ENCODE measurements at places on chromosomes 3 and 15.

- no peak for DNase-seq
These were observed 12.9 kb downstream of the FBN1 start for GRCh38 chr15:48632651-48633050.

DNA sequence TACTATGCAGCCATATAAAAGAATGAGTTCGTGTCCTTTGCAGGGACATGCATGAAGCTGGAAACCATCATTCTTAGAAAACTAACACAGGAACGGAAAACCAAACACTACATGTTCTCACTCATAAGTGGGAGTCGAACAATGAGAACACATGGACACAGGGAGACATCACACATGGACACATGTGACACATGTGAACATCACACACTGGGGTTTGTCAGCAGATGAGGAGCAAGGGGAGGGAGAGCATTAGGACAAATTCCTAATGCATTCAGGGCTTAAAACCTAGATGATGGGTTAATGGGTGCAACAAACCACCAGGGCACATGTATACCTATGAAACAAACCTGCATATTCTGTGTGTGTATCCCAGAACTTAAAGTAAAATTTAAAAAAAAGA, 408.0 kb downstream of the EPHB1 start:
- no peak for DNase-seq

DNA sequence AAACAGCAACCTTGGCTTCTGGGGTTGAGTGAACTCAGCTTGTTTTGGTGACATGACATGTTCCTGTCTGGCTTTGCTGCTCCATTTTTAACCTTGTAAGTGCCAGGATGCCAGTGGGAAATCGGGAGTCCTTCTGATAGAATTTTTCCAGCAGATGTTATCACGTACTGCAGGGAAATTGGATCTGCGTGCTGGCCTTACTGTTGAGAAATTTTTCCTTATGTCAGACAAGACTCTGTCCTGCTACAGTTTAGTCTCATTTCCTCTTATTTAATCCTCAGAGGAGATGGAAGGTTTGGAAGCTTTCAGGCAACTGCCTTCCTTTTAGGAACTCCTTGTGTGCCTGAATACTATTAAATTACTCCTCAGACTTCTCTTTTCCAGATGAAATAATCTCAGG, 80.6 kb downstream of the PGPEP1L start:
- no peak for DNase-seq

GRCh38 chr3:149634573-149634972, 23.3 kb downstream of the WWTR1 start:
- no peak for DNase-seq

GRCh38 chr3:186255703-186256331, 106.2 kb downstream of the DGKG start:
- no peak for DNase-seq

GRCh38 chr3:101281521-101282030, 38.8 kb downstream of the IMPG2 start:
- DNase-seq = no peak

DNA sequence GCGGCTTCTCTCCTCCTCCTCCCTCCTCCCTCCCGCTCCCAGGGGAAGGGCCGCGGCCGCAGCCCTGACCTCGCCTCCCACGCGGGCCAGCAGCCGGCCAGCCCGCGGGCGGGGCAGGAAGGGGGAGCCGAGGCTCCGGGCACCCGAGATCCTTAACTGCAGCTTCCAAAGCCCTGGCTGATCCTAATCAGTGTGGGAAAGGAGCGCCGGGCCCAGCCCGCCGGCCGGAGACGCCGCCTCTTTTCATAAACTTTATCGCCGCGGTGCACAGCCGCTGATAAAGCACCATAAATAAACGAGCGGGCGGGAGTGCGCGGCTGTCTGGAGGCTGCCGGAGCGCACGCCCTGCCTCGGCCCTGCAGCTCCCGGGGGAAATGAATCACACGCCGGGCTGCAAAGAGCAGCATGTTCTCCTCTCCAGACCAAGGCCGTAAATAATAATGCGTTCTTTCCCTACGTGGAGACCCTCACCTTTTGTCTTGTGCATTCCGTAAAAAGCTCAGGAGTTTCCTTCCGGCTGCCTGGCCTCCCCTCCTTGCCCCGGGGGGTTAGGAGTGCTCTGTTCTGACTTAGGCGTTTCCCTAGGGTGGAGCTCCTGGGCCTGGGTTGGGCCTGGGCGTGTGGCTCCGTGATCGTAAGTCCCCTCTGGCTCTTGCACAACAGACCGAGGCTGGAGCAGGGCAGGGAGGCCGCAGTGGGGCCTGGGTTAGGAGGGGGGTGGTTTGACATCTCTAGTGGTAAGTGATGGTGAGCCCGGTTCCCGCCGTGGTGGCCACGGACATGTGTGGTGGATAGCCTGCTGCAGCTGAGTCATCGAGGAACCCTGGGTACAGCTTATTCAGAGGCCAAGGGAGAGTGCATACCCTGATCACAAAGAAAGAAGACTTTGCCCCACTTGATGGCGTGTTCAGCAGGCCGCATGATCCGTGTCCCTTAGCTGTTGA, 132.6 kb upstream of the HES1 start:
- DNase-seq = peak; percentile 70

DNA sequence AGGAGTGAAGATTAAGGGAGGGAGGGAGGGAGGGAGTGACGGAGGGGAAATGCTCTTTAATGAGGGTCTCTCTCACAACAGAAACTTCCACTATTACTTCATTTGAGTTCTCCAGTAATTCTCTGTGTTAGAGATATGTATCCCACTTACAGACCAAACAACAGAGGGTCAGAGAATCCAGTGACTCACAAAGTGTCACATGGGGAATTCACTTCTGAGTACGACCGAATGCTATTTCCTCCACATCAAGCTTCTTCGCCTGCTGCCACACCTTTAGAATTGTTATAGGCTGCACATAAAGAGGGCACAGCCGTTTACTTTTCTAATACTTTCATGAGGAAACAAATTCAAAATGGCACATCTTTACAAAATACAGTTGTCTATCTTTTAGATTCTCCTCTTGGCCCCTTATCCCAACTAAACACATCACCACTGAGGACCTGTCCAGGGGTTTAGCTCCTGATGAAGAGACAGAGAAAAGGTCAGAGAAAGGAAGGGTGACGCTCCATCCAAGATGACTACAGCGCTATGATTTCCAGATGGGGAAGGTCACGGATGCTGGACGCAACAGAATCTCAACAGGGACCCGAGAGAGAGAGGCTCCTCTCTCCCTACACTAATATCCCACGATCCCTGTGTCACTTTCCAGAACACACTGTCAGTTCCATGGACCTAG, 119.0 kb downstream of the XXYLT1 start:
- DNase-seq = no peak

DNA sequence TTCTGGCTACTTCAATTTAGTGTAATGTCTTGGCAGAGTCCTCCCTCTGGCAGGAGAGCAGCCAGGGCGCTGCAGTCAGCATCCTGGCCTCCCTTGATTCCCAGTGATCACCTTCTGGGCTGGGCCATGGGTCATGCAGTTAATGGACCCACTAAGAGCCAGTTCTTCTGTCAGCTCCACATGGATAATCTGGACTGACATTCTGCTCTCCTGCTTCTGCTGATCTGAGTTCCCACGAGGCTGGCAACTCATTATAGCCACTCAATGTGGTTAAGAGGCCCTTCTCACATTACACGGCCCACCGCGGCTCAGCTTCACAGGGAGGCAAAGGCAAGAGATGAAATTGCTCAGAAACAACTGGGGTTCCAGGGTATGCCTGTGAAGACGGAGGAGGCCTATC, 94.0 kb downstream of the WDR76 start:
- DNase-seq = peak; percentile 42

DNA sequence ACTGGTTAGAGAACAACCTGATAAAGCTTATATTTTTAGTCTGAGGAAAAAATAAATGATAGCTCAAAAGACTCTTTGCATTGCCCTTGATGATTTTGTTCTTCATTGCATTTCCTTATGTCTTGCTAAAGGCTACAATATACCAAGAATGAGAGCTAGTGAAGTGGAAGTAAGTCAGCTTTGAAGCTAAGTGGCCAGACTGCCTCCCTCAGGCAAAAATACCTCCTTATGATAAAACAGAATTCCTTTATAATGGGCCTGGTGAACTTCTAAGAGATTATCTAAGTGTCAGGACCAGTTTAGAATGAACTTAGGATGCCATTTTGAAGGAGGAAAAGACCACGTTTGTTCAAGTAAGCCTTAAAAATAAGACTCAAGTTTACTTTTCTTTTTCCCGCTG, 678.4 kb downstream of the ROBO2 start:
- no peak for DNase-seq

DNA sequence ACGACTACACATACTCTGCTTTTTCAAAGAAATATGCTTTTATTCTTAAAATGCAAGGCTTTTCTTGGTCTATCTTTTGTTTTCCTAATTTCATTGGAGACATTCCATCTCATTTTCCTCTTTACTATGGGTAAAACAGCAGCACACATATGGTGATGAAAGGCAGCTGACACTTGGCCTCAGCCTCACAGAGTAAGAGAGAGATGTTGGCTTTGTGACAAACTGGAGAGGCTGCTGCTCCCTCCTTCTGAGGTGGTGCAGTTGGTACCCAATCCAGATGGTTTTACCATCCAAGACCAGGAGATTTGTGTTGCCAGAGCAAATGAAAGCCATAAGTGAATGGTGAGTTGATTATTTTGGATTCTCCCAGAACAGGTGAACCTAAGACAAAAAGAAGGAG, 13.2 kb upstream of the SLC2A2 start:
- no peak for DNase-seq

GRCh38 chr3:86929046-86929445, 61.9 kb downstream of the VGLL3 start:
- DNase-seq = no peak

GRCh38 chr3:171801738-171802589, 8.3 kb downstream of the PLD1 start:
- no peak for DNase-seq

DNA sequence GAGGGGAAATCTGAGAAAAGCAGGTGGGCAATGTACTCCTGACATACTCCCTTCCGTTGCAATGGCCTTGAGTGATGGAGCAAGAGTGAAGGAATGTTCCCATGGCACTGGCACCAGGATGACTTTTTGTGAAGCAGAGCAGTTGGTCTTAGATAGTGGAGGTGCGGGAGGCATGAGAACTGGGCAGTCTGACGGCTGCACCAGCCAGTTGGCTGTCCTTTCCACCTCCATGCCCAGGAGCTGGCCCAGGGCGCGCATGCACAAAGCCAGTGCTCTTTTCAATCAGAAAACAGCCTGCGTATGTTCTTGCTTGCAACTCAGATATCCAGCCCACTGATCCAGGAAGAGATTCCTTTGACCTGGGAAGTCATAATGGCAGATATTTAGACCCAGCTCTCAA, 136.8 kb downstream of the PGPEP1L start:
- DNase-seq = no peak

DNA sequence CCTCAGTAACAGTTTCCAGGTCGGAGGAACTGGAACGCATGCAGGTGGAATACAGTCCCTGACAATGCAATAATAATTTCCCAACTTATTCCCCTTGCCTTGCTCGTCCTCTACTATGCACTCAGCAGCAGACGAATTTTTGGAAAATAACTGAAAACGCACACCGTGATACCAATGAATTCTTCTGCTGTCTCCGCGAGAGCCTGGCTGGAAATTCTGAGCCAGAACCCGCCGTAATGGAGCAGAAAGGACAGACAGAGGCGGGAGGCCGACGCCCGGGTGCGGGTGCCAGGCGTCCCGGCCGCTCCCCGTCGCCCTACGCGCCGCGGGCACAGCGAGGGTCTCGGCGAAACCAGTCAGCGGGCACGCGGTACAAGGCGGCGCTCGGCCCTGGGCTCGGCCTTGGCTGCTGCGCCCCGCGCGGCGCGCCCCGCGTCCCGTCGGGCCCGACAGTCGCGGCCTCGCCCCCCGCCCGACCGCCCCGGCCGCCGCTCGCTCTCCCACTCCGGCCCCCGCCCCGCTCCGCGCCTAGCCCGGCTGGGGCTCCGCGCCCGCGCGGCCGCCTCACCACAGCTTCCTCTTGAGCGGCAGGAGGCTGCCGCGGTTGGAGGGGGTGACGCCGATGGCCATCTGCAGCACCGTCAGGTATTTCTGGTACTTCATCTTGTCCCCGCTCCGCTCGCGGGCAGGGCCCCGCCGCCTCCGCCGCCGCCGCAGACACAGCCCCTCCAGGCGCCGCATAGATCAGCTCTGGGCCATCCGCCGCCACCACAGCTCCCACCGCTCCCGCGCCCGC, 114.5 kb upstream of the GOLGA8J start:
- DNase-seq = no peak

GRCh38 chr3:185586686-185587039, 568 bp downstream of the SENP2 start:
- DNase-seq = peak; percentile 23

DNA sequence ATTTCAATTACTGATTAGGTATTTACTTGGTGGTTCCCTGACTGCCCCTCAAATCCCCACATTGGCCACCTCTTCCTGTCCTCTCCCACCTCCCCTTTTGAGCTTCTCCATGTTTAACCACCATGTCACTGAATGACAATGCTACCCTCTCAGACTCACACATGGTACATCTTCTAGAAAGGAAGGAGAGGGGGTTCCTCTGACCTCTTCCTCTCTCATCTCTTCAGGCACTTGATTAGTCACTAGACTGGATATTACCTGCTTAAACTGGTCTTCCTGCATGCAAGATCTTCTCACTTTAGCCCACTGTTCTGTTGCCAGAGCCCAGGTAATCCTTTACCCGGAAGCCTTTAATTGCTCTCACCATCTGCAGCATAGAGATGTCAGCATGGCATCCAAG, 64.9 kb downstream of the DIPK2A start:
- DNase-seq = no peak

DNA sequence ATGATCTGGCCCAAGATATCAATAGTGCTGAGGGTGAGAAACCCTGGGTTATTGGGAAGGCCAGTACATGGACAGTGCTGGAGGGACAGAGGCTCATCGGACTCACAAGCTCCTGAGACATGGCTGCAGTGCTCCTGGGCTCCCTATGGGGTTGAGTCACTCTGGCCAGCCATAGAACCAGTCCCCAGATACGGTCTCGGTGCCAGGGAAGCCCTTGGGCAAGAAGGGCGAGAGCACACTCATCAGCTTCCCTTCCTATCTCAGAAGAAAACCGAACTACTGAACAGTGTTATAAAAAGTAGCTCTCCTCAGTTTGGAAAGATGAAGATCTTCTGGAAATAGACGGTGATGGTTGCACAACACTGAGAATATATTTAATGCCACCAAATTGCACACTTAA, 34.4 kb downstream of the POC1A start:
- no peak for DNase-seq

- DNase-seq = no peak
These were observed 166.6 kb downstream of the BBX start for GRCh38 chr3:107689355-107689754.

DNA sequence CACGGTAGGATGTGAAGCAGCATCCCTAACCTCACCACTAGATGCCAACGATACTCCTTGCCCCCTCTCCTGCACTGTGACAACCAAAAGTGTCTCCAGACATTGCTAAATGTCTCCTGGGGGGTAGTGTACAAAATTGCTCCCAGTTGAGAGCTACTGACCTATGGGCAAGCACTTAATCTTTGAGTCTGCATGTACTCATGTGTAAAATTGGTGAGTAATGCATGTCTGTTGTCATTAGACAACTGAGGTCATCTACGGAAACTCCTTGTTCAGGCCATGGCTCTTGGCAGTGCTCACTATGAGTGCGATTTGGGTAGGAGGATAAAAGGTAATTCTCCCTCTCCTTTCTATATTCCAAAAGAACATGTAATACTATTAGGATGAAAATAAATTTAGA, 29.2 kb downstream of the PDHB start:
- DNase-seq = no peak

- DNase-seq = no peak
These were observed 3.4 kb downstream of the RNU6-1 start for GRCh38 chr15:67836477-67836876.

Data from NCI-H510A (cell line).